ENCODE measurements at places on chromosomes 1 and 21. TPM values are rescaled to one million over a fixed set of nuclear protein-coding genes. Genes with fewer than 3 reads are reported as not detected.

DNA sequence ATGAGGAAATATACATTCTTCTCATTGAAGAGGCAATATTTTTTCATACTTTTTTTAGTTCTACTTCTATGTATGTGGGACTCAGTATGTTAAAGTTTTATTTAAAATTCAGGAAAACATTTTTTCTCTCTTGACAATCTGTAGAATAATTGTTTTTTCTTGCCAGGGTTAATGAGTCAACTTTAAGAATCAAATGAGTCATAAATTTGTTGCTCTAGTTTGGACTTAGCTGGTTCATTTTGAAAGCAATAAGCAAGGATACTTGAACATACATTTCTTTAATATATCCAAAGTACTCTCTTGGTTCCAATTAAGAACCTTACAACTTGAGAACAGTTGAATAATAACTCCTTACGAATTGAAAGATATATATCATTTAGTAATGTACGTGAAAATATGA, 1145.3 kb upstream of the B3GALT2 start:
- peak; percentile 25 for DNase-seq

DNA sequence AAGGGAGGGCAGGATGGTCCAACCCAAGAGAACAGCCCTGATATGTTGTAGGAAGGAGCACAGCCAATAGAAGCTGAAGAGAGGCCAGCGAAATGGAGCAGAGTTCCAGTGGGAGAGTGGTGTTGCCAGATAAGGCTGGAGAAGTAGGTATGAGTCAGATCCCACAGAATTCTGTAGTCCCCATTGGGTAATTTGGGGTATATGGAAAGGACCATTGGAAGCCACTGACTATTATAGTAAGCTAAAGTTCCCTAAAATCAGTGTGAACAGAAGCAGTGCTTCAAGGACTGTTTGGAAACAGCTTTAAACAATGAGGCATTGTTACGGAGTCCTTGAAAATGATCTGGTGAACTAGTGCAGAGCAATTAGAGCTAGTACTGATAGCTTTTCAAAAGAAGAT, 63.0 kb downstream of the DISP1 start:
- no peak for DNase-seq

The FAM72D gene
- total RNA-seq: 2.7 TPM

DNA sequence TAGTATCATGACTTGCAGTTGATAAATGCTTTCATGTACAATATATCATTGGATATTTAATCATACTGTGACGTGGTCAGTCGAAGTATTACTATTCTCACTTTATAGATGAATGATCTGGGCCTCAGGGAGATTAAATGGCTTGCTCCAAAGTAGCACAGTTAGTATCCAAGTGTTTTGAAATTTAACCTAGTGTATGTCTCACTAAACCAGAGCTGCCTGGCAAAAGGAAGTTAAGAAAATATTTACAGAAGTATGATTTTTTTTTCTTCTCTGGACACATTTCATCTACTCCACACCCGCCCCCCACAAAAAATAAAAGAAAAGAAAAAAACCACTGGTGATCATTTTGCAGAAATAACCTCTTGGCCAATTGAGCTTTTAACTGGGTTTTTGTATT, 71.9 kb upstream of the CXADR start:
- no peak for DNase-seq

DNA sequence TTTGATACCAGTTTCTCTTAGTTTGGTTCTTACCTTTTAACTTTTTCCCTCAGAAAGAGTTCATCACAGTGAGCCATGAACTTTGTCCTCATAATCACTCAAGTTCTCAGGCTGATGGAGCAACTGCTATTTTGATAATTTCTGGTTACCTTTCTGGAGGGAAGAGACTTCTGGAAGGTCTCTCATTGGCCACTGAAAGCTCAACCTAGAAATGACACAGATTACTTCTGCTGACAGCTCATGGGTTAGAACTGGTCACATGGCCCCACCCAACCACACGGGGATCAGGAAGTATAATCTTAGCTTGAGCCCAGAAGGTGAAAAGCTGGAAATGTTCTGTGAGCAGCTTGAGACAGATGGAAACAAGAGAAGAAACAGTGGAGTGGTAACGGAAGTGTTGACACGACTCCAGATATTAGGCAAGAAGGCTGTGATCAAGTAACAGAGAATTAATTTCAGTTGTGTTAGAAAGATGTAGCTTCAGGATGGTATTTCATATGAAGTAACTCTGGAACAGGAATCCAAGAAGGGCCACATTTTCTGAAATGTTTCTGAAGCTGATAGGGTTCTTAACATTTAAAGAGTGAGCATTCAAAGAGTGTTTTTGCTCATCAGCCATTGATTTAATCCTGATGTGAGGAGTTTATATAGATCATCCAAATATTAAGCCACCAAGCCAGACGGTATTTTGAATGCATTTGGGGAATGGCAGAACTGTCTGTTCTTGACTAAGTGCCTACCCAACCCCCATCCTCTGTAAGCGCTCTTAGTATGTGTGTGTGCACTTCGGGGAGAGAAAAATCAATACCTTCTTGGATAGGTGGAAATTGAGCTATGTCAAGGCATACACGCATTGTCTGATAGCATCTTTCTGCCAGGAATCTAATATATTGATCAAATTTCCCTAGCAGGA, 21.9 kb upstream of the XPR1 start:
- DNase-seq: no peak

GRCh38 chr1:117828201-117828600, 101.2 kb downstream of the GDAP2 start:
- no peak for DNase-seq

- peak; percentile 64 for DNase-seq
These were observed 33.9 kb downstream of the CSF1 start for GRCh38 chr1:109944541-109944940.

- no peak for DNase-seq
These were observed 247.5 kb downstream of the PBX1 start for GRCh38 chr1:164806531-164806930.

DNA sequence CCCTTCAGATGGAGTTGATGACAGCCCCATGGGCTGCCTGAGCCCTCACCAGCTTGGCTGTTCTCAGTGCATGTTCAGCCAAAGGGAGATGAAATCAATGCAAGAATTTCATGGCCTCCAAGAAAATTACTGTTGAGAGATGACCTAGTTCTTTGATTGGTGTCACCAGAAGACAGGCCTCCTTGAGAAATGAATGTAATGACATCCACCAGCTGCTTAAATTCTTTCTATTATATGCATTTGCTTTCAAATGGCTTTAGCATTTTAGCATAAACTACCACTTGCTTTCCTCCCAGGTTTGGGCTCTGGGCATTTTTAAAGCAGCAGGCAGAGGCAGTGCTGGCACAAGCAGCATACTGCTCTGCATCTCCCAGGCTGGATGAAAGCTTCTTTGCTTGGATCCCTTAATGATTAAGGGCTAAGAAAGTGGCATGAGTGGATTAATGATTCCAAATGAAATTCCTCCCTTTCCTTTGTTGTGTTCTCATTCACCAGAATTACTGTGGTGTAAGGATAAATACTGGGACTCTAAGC, 278.4 kb downstream of the ZNF326 start:
- no peak for DNase-seq

DNA sequence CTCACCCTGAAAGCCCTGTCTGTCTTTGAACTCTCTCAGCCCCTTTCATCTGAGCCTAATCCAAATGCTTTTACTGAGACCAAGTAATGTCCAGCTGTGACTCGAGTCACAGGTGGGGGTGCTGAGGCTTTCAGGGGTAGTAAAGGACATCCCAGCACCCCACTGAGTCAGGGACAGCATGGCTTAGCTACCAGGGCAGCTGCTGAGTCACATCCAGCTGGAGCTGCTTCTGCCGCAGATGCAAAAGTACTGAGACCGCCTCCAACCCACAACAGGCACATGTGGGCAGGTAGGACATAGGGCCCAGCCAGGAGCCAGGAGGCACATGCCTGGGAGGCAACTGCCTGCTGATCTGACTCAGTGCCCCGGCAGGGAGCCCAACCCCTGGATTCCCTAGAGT, 6.7 kb upstream of the VSIG8 start:
- peak; percentile 82 for DNase-seq

DNA sequence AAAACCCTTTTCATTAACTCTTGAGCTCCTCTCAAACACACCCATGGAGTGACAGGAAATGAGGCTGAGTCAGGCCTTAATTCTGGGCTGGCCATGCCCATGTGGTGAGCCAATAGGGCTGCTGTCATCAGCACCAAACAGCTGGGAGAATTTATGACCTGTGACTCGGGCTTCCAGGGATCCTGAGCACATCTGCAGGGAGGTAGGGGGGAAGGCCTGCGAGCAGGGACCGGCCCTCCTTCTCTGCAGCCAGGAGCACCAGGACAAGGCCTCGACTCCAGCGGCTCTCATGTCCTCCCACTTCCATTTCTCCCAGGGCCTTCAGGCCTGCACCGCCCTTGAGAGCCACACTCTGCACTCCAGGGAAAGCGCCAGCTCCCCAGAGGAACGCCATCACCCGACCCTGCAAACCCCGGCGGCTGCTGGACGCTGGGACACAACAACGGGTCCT, 14.6 kb downstream of the RIPK4 start:
- peak; percentile 79 for DNase-seq

The CHODL gene
- total RNA-seq: 0.67 TPM

DNA sequence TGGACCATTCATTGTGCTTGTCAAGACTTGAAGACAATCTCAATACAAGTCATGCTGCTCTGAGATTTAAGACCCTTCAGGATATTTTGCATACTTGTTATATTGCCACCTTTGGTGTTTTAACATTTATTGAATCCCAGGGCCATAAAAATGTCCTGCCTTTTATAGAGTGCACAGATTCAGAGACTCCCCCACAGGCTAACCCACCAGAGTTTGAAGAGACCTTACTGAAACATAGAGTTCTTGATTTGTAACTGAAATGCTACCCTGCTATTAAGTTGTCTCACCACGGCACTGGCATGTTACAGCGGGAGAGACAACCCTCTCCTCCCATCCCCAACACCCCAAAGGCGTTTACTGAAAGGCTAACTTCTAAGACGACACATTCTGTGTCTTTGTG, 313.9 kb upstream of the USP24 start:
- DNase-seq: no peak

- no peak for DNase-seq
These were observed 12.8 kb downstream of the ZNF678 start for GRCh38 chr1:227576189-227576588.

DNA sequence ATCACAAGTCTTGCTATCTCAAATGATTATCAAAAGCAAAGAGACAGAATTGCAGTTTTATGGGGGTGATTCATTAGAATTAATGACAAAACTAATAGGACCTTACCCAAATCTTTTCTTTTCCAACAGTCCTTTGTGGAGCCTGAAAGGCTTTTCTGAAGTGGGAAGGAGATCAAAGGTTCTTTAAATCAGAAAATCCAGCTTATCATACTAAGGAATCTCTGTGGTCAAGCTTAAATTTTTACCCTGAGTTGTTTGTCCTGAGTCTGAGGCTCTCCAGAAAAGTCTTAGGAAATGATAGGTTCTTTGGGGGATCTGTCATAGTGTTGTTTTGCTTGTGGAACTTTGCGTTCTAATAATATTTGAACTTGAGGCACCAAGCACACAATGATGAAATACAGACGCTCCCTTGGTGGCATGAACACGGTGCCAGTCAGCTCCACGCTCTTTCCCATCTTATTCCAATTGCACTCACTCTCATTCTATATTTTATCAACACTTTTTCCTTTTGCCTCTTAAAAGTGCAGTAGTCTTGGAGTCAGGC, 38.0 kb upstream of the COL24A1 start:
- DNase-seq: no peak

The C1QA gene
- not detected for total RNA-seq

The MIXL1 gene
- not detected for total RNA-seq

The FNDC5 gene
- total RNA-seq: not detected

- no peak for DNase-seq
These were observed 11.3 kb upstream of the UCK2 start for GRCh38 chr1:165816157-165816556.

- DNase-seq: peak; percentile 77
These were observed 4.3 kb downstream of the CAMK1G start for GRCh38 chr1:209587789-209588188.

GRCh38 chr1:42335050-42335808, at the start of gene FOXJ3:
TSS of gene FOXJ3 (minus strand) at chr1:42335235. CDS start at chr1:42311093, 24,142 bp downstream.
- DNase-seq: peak; percentile 82

The TNFRSF25 gene
- 34.3 TPM for total RNA-seq

DNA sequence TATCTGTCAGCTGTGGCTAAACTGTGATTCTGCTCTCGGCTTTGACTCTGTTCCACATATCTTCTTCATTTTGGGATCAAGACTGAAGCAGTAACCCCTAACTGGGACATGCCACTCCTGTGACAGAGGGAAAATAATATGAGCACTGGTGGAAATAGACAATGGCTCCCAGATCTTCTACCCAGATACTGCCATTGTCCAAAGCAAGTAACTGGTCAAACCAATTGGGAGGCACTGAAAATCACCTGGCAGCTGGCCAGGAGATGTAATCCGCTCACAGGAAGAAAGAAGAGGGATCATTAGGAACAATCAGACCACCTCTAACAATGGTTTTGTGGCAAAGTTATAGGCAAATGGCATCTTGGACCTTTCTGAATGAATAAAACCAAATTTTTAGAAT, 10.7 kb downstream of the SNX7 start:
- no peak for DNase-seq

- no peak for DNase-seq
These were observed 142.9 kb upstream of the ATP1B1 start for GRCh38 chr1:168963601-168964000.

- DNase-seq: no peak
These were observed 7.6 kb upstream of the DDI2 start for GRCh38 chr1:15609631-15610030.

The C1orf87 gene
- not detected for total RNA-seq

GRCh38 chr1:160353223-160353622, 10.0 kb downstream of the NCSTN start:
- no peak for DNase-seq

GRCh38 chr1:218967836-218968235, 205.8 kb upstream of the LYPLAL1 start:
- peak; percentile 28 for DNase-seq

DNA sequence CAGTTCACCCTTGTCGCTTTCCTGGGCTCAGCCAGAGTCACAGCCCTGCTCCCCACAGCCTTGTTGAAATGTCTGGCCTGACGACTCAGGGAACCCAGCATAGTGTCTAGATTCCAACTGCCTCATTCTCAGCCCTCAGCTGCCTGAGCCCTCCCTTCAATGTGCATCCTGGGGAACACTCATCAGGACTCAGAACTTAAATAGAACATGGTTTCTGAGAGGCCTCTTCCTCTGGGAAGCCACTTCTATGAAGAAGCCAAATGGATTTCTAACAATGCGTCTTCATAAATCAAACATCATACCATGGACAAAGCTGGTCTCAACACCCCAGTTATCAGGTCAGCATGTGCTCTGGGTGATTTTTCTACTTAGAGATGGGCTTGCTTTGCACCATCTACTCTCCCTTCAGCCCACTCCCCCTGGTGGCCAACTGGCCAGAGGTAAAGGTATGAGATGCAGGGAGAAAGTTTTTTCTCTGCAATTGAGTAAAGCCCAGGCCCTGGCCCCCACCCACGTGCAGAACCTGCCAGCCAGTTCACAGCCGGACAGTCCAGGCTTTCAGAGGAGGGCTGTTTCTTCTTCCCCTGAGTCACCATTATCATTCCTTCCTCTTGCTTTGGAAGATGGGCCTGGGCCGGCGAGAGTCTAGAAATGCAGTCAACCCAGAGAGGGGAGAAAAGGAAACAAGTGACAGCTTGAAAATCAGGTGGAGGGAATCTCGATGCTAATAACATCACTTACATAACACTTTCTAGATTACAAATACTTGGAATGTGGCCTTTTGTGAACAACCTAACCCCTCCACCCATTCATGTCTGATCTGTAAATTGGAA, 32.1 kb downstream of the CD244 start:
- no peak for DNase-seq

- peak; percentile 37 for DNase-seq
These were observed 67.3 kb upstream of the AKT3 start for GRCh38 chr1:243917177-243917862.
